Endothelial cell (in vitro differentiated cells): ENCODE measurements at places on chromosomes 2 and 18. TPM values are rescaled to one million over a fixed set of nuclear protein-coding genes. Genes with fewer than 3 reads are reported as not detected.

SH2D6 gene
- total RNA-seq, result 0.33 TPM

YES1 gene
- total RNA-seq, result 190 TPM

EPAS1 gene
- total RNA-seq, result 280 TPM

NR4A2 gene
- 3.9 TPM for total RNA-seq

DTYMK gene
- 42.3 TPM for total RNA-seq

SPP2 gene
- not detected for total RNA-seq

MOGAT1 gene
- total RNA-seq, result 0.26 TPM

HIBCH gene
- total RNA-seq, result 29.8 TPM

NEU2 gene
- not detected for total RNA-seq

ADRA2B gene
- 0.46 TPM for total RNA-seq

GRCh38 chr2:97775074-97775473 is 61.7 kb downstream of the ZAP70 start:
- H3K4me3 ChIP-seq, result no peak overlapping the region
- H3K4me1 ChIP-seq, result peaks cover 7% of the 10 kb centered on the region
- no peak overlapping the region for H3K27ac ChIP-seq
- H3K27me3 ChIP-seq, result peaks cover 3% of the 10 kb centered on the region
- peaks cover 30% of the 10 kb centered on the region for H3K36me3 ChIP-seq
- no peak for DNase-seq

DNA sequence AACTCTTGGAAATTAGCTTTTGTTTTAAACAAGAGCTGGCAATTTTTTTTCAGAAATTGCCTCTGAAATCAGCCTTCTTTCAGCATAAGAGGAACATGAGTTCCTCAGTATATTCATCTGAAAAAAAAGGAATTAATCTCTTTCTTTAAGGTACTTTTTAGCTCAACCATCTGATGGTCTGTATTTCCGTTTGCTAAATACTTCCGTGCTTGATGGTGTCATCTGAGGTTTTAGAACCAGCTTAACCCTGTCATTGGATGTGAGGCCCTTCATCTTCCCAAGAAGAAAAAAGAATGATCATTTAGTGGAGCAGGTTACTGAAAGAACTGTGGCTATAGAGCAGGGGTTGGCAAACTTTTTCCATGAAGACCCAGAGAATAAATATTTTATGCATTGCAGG is 175.0 kb downstream of the TRABD2A start:
- peaks cover 3% of the 10 kb centered on the region for H3K4me1 ChIP-seq
- DNase-seq, result no peak
- H3K27me3 ChIP-seq, result no peaks in the 10 kb centered on the region
- H3K27ac ChIP-seq, result no peak overlapping the region
- peaks cover 14% of the 10 kb centered on the region for H3K36me3 ChIP-seq

- H3K36me3 ChIP-seq, result no peaks in the 10 kb centered on the region
- H3K4me1 ChIP-seq, result peaks cover 16% of the 10 kb centered on the region
- H3K27ac ChIP-seq, result no peak overlapping the region
- H3K27me3 ChIP-seq, result no peaks in the 10 kb centered on the region
- no peak overlapping the region for H3K4me3 ChIP-seq
- DNase-seq, result peak; percentile 62
Measured at GRCh38 chr2:143259368-143259958, 130.2 kb downstream of the ARHGAP15 start.

- no peak for DNase-seq
- no peak overlapping the region for H3K27ac ChIP-seq
- no peaks in the 10 kb centered on the region for H3K36me3 ChIP-seq
- H3K4me1 ChIP-seq, result peaks cover 5% of the 10 kb centered on the region
Measured at GRCh38 chr18:3993941-3994687, 461.0 kb downstream of the DLGAP1 start.

GRCh38 chr2:173884025-173884802 is 81.0 kb downstream of the SP3 start:
- H3K27ac ChIP-seq, result no peak overlapping the region
- H3K36me3 ChIP-seq, result peaks cover 5% of the 10 kb centered on the region
- H3K4me3 ChIP-seq, result no peak overlapping the region
- H3K4me1 ChIP-seq, result no peaks in the 10 kb centered on the region
- DNase-seq, result peak; percentile 53
- peaks cover 3% of the 10 kb centered on the region for H3K27me3 ChIP-seq

DNA sequence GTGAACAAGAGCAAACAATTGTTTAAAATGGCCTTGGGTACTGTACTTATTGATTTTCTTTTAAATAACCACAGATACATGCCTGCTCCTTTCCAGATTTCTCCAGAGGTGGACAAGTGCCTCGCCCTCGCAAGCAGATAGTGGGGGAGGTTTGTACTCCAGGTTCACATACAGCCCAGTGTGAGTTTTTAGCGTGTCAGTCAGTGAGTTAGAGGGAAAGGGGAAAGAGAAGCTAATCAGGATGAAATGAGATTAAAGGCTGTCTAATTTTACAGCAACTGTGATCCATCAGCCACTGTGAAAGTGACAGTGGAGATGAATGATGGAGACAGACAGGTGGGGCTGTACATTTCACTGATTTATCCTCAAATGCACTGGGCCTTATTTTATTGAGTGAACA is 74.7 kb downstream of the KLHL14 start:
- H3K27me3 ChIP-seq, result no peaks in the 10 kb centered on the region
- DNase-seq, result no peak
- H3K27ac ChIP-seq, result no peak overlapping the region
- H3K4me1 ChIP-seq, result peaks cover 4% of the 10 kb centered on the region
- H3K4me3 ChIP-seq, result no peak overlapping the region

- no peaks in the 10 kb centered on the region for H3K4me1 ChIP-seq
- no peak overlapping the region for H3K27ac ChIP-seq
- no peak for DNase-seq
- no peak overlapping the region for H3K4me3 ChIP-seq
- H3K36me3 ChIP-seq, result no peaks in the 10 kb centered on the region
Measured at GRCh38 chr2:39608686-39609441, 56.9 kb upstream of the TMEM178A start.

DNA sequence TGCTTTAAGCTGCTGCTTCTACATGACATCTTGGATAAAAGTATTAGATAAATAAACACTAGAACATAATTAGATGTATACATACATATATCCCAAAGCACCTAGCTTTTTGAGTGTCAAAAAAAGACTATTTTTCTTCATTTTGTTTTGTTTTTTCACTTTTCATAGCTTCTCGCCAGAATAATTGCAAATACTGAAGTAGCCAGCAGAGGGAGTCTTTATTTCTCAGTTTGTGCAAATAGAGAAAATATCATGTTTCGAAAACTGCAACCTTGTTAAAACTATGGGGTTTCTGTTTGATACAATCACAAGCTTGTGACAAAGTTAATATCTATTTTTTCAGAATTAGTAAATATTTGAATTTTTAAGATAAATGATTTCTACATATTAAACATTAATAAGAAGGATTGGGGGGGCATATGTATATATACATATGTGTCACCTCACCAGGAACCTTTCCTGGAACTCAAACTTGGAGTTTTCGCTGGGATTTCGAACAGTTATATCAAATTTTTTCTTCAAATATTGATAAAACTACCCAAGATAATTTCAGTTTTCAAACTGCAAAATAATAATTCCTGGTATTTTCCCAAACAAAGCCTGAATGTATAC is 61.0 kb downstream of the GRB14 start:
- H3K36me3 ChIP-seq, result no peaks in the 10 kb centered on the region
- no peaks in the 10 kb centered on the region for H3K27me3 ChIP-seq
- H3K4me3 ChIP-seq, result no peak overlapping the region
- peaks cover 24% of the 10 kb centered on the region for H3K4me1 ChIP-seq

DNA sequence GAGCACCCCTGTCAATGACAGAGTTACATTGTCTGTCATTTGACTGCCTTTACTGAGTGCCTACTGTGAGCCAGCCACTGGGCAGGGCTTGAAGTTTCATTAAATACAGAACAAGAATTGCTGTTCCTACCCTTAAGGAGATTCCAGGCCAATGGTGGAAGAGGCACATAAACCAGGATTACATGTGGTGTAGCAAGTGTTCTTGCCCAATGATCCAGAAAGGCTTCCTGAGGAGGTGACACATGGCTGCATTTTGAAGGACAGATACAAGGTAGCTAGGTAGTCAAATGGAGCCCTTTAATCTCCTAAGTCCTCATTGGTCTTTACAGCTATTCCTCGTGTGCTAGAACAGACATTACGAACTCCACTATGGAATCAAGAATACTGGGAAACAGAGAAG is 312.7 kb downstream of the ETAA1 start:
- no peaks in the 10 kb centered on the region for H3K36me3 ChIP-seq
- no peaks in the 10 kb centered on the region for H3K27me3 ChIP-seq
- H3K4me1 ChIP-seq, result no peaks in the 10 kb centered on the region
- DNase-seq, result no peak

GRCh38 chr18:27206411-27206810 is 21.3 kb upstream of the CHST9 start:
- H3K27ac ChIP-seq, result no peak overlapping the region
- H3K4me3 ChIP-seq, result no peak overlapping the region
- no peaks in the 10 kb centered on the region for H3K4me1 ChIP-seq
- no peaks in the 10 kb centered on the region for H3K27me3 ChIP-seq

DNA sequence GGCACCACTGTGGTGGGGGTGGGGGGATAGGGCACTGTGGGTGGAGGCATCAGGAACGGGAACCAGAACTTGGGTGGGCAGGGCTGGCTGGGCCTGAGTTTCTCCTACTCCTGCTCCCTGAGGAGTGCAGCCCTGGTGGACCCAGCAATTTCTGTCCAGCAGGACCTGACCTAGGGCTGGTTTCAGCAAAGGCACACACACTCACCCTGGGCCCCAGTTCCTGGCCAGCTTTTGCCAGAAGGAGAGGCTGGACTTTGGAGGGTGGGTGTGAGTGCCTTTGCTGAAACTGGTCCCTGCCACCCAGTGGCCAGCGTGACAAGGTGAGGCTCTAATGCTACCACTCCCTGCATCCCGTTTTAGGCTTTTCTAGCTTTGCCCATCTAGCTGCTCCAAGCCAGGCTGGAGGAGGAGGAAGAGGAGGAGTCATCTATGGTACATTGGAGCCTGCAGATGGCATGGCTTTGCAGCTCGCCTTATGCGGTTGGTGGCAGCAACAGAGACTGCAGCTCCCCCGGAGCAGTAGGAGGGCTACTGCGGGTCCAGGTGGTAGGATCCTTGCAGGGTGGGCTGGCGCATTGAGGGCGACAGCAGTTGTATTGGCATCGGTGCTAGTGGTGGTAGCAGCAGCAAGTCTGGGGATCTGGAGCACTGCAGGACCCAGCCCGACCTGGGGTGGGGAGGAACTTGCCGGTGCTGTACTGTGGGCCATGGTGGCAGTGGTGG is 40.4 kb upstream of the IMP4 start:
- H3K27ac ChIP-seq, result no peak overlapping the region
- H3K4me1 ChIP-seq, result no peaks in the 10 kb centered on the region
- no peak overlapping the region for H3K4me3 ChIP-seq
- peaks cover 5% of the 10 kb centered on the region for H3K27me3 ChIP-seq
- peaks cover 3% of the 10 kb centered on the region for H3K36me3 ChIP-seq

- DNase-seq, result no peak
- peaks cover 9% of the 10 kb centered on the region for H3K4me1 ChIP-seq
Measured at GRCh38 chr18:50973367-50974126, 5.7 kb downstream of the ELAC1 start.

GRCh38 chr2:204663816-204664425 is 118.6 kb downstream of the PARD3B start:
- no peaks in the 10 kb centered on the region for H3K4me1 ChIP-seq
- H3K27ac ChIP-seq, result no peak overlapping the region
- DNase-seq, result no peak
- no peaks in the 10 kb centered on the region for H3K27me3 ChIP-seq
- H3K4me3 ChIP-seq, result no peak overlapping the region

GRCh38 chr2:119823734-119824334 is 64.1 kb downstream of the PTPN4 start:
- H3K27me3 ChIP-seq, result peaks cover 2% of the 10 kb centered on the region
- H3K4me3 ChIP-seq, result no peak overlapping the region
- peaks cover 8% of the 10 kb centered on the region for H3K36me3 ChIP-seq
- no peak overlapping the region for H3K27ac ChIP-seq

DNA sequence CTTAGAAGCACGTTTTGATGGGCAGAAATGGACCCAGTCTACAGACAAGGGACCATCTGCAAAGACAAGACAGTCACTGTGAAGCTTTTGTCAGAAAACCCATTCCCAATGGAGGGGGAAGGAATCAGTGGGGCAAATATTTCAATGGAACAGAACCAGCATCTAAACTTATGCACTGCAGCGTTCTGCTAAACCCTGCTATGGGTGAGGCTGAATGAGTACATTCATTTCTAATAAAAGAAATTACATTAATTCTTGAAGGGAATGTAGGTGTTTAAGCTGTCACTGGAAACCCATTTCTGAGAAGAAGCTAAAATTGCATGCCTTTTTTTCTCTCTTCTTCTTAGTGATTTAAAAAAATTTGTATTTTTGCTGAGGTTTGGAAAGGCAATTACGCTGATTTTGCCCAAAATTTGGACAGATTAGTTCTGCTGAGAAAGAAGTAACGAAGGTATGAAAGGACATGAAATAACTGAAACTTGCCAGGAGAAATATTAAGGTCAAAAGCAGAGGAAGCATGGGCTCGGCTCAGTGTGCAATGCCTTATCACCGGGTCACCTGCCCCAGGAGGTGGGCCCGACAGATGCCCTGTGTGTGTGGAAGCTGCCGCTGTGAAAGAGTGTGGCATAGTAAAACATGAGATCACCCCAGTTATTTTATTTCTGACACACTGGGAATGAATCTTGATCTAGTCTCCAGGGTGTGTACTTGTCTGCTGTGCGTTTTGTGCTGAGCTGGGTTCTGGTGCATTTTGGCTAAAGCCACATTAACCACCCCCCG is 24.2 kb downstream of the SH3RF3 start:
- DNase-seq, result no peak
- no peak overlapping the region for H3K27ac ChIP-seq
- H3K27me3 ChIP-seq, result peaks cover 3% of the 10 kb centered on the region
- no peak overlapping the region for H3K4me3 ChIP-seq
- H3K36me3 ChIP-seq, result no peaks in the 10 kb centered on the region
- H3K4me1 ChIP-seq, result no peaks in the 10 kb centered on the region

- H3K4me1 ChIP-seq, result peaks cover 8% of the 10 kb centered on the region
- DNase-seq, result no peak
- H3K27ac ChIP-seq, result no peak overlapping the region
- H3K4me3 ChIP-seq, result no peak overlapping the region
- no peaks in the 10 kb centered on the region for H3K27me3 ChIP-seq
- H3K36me3 ChIP-seq, result no peaks in the 10 kb centered on the region
Measured at GRCh38 chr2:237209885-237210284, 124.2 kb downstream of the COPS8 start.

- H3K27me3 ChIP-seq, result peaks cover 14% of the 10 kb centered on the region
- H3K4me1 ChIP-seq, result no peaks in the 10 kb centered on the region
- DNase-seq, result peak; percentile 36
- H3K27ac ChIP-seq, result no peak within 1 kb of the TSS
- H3K36me3 ChIP-seq, result peaks cover 3% of the 10 kb centered on the region
Measured at GRCh38 chr2:219627103-219628100, at the start of gene SLC4A3. SLC4A3 (plus strand) TSS chr2:219627630; CDS start chr2:219627993, 363 bp downstream.

DNA sequence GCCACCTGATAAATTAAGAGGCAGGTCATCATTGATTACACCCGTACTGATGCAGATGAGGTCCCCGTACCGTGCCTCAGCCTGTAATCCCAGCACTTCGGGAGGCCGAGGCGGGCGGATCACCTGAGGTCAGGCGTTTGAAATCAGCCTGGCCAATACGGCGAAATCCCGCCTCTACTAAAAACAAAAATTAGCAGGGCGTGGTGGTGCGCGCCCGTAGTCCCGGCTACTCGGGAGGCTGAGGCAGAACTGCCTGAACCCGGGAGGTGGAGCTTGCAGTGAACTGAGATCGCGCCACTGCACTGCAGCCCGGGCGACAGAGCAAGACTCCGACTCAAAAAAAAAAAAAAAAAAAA is 683 bp upstream of the ENOSF1 start:
- H3K27ac ChIP-seq, result no peak overlapping the region
- peaks cover 10% of the 10 kb centered on the region for H3K27me3 ChIP-seq
- DNase-seq, result peak; percentile 6
- H3K4me1 ChIP-seq, result peaks cover 13% of the 10 kb centered on the region
- H3K4me3 ChIP-seq, result peak overlapping the region; percentile 15
- peaks cover 7% of the 10 kb centered on the region for H3K36me3 ChIP-seq
